ENCODE measurements at places on chromosomes 5 and 9.

GRCh38 chr5:460273-460625 is 17.3 kb downstream of the EXOC3 start:
- no peak for DNase-seq

GRCh38 chr9:131727184-131727759 is 12.6 kb downstream of the RAPGEF1 start:
- peak; percentile 80 for DNase-seq

DNA sequence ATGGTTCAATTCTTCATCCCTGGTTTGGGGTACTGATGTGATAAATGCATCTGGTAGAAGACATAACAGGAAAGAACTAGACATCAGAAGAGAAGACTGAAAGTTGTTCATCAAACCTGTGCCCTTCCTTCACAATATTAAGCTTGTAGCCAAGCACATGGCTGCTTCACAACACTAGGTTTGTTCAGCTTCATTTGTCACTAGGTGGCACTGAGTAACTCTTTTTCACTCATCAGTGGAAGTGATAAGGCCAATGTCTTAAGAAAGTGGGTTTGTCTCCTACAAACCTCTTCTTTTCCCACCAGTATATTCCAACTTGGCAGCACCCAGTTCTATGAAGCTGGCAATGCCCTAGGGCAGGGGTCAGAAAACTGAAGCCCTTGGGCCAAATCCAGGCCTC is 26.9 kb downstream of the ZNF484 start:
- DNase-seq: no peak

DNA sequence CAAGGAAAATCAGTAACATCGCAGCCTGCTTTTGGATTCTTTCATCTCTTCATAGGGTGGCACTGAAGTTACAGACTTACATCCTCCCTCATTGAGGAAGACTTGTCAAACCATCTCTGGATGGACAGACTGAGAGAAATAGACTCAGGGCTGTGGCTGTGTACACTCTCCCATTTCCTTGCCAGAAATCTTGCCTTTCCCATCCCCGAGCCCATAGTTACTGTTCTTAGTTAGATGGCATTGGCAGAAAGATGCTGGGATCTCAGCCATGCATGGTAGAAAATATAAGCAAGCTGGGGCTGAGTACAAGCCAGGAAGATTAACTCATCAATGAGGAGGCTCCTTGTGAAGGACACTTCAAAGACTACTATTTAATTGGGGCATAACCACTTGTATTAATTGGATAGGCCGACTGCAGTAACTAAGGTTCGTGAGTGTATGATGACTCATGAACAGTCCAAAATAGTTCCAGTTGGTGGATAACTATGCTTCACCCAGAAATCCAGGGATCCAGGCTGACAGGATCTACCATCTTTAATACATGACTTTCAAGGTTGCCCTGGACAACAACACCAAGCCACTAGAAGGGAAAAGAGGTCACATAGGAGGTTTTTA is 137.9 kb downstream of the TMEM38B start:
- DNase-seq: no peak

GRCh38 chr9:119005162-119005561 is 364.1 kb downstream of the BRINP1 start:
- peak; percentile 75 for DNase-seq

GRCh38 chr5:118577621-118578020 is 410.7 kb downstream of the DTWD2 start:
- no peak for DNase-seq

DNA sequence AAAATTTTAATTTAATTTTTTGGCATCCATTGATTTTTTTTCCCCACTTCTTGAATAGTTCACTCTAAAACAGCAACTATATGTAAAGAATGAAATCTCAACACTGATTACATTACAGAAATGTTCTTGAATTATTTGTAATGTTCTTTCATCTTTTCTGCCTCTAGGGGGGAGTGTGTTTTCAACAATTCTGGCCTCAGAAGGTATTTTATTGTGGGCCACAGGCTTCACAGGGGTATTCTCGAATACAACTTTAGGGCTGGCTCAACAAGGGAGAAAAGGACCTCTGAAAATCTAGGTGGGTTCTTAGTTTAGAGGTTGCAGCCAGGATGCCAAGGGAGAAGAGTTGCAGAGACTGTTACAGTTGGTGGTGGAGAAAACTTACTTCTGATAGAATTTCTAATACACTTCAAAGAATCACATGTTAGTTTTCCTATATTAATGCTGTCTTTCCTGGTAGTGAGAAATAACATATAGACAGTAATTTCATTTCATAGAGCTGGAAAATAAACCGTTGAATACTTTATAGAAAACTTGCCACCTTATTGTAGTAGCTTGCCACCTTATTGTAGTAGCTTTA is 3.6 kb upstream of the NPR3 start:
- DNase-seq: peak; percentile 57

DNA sequence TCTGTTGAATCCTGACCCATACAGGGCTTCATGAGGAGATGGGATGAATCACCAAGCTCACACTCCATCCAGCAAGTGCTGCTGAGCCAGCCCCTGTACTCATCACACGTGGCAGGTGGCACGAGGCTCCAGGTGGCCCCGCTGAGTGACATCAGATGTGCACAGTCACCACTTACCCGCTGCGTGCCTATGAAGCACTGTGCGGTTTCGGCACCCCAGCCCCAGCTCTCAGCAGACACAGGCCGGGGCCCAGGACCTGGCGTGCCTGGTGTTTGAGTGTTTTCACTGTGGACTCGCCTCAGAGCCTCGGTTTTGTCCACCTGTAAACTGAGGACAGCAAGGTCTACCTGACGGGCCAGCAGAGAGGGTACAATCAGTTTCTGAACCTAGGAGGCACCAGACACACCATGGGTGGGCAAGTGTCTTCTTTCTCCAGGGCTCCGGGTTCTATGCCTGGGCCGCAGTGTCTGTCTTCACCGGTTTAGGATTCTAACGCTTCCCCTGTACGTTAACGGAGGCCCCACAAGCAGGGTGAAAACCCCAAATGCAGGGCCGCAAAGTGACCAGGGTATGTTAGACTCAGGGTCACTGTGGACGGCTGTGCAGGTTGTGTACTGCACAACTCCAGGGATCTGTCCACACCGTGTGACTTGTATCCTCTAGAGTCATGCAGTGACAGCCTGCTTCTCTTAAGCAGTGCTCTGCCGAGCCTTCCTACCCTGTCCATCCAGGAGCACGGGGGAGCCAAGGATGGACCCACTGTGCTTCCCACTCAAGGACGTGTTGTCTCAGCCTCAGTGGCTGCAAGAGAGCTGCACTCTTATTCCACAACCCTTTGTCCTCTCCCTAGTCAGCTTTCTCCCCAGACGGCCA is 44.3 kb upstream of the COL5A1 start:
- no peak for DNase-seq

- DNase-seq: no peak
These were observed 74.9 kb upstream of the HTR4 start for GRCh38 chr5:148729182-148729581.

- no peak for DNase-seq
These were observed 211.7 kb upstream of the MVB12B start for GRCh38 chr9:126114850-126115460.

DNA sequence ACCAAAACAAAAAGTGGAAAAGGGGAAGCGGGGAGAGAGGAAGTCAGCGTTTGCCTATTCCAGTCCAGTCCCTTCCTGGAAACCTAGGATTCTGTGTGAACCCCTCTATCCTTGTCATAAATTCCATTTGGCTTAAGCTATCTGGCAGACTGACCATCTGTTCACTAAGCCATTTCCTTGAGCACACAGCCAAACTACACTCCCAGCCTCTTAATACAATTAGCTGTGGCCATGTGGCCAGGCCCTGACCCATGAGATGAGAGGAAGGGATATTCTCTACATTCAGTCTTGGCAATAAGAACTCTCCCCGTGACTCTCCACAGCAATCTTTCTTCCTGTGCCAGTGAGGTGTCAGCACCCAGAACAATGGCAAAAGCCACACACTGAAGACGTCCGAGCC is 424.8 kb downstream of the TLE1 start:
- DNase-seq: no peak

Measured in fibroblast of skin of back (primary cell).